Adrenal gland (tissue), 19 donors: ENCODE measurements at places on chromosomes 6 and 20.

DNA sequence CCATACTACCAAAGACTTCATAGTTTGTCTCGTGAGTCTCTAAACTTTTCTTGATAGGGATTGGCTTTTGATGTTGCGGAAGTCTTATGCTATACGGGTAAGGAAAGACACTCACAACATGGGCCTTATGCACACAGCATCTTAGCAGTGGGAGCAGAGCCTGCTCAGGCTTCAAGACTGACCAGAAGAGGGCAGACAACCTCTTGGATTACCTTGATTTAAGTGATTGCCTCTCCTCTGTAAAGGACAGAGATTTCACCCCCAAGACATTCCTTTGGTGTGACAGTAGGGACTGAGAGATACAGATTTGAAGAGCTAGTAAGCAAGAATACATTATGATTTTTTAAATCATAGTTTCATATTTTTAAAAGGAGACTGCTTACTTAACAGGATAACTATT is 71.0 kb upstream of the SAMD3 start:
- H3K4me3 ChIP-seq: no peak overlapping the region
- peak; percentile 30 for DNase-seq
- no peaks in the 10 kb centered on the region for H3K4me1 ChIP-seq
- no peak overlapping the region for H3K27ac ChIP-seq
- no peaks in the 10 kb centered on the region for H3K27me3 ChIP-seq
- H3K36me3 ChIP-seq: no peaks in the 10 kb centered on the region

DNA sequence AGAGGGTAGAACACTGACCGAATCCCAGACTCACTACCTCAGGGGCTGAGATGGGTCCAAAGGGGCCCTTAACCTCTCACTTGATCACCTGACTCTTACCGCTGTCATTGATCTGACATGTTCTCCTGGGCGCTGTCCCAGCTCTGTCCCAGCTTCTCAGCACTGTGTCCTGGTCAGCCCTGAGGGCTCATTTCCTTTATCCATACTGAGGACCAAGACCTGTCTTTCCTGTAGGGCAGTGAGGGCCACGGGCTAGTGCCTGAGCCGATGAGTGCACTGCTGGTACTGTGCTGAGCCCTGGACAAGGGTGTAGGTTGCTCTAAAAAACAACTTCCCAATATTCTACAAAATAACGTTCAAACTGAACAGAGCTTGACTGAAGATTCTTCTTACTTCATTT is 131.5 kb downstream of the MTHFD1L start:
- no peak for DNase-seq
- no peaks in the 10 kb centered on the region for H3K27me3 ChIP-seq
- H3K36me3 ChIP-seq: no peaks in the 10 kb centered on the region
- peaks cover 4% of the 10 kb centered on the region for H3K4me1 ChIP-seq
- H3K4me3 ChIP-seq: no peak overlapping the region
- no peak overlapping the region for H3K27ac ChIP-seq

DNA sequence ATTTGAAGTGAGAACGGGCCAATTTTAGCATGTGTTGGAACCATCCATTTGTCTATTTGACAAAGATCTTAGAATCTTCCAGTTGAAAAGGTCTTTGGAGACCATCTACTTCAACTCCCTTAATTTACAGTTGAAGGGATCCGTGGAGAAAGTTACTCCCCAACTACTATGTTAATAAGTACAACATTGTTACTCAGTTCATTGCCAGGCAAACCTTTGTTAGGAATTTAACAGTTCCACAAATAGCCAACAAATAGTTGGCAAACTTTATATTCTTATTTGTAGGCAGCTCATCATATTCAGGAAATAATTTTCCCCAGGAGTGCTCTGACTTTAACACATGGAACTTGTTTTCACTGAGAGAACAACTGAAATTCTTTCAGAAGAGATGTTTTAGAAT is 81.0 kb upstream of the FLRT3 start:
- H3K36me3 ChIP-seq: no peaks in the 10 kb centered on the region
- H3K27ac ChIP-seq: no peak overlapping the region
- DNase-seq: no peak
- no peaks in the 10 kb centered on the region for H3K4me1 ChIP-seq
- H3K4me3 ChIP-seq: no peak overlapping the region

DNA sequence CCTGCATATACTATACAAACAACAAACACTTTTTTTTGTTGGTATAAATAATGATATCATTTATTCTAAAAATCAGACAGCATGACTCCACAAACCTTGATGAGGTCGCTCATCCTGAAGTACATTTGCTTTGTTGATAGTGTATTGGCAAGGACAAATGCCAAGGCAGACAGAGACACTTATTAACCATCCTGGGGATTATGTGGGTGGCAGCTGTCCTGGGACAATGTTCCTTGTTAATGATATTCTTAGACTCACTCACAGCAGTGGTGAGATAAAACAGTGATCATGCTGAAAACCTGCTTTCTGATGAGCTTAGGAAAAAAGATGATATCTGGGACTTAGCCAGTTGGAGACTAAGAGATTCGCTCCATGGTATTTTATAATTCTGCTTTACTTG is 85.4 kb upstream of the OGFRL1 start:
- no peaks in the 10 kb centered on the region for H3K27me3 ChIP-seq
- DNase-seq: no peak
- H3K4me1 ChIP-seq: no peaks in the 10 kb centered on the region
- no peak overlapping the region for H3K27ac ChIP-seq

DNA sequence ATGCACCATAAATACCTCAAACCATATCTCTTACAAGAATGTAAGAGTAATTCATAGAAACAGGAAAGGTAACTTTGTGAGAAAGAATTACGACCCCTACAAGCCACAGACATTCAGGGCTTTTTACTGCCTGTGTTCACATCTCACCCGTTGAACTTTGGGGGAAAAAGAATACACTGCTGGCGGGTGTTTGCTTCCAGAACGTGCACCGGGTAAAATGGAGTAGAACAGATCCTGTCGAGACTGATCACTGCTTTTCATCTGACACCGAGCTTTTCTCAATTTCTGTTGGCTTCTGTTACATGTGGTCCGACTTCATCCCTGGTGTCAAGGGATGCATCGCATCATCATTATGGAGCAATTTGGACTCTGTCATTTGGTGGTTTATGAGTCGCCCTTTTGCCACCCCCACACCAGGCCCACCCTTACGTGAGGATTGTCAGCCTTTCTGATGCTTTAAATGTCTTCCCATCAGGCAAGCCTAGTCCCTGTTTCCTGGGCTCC is 219.2 kb upstream of the ZFP64 start:
- H3K4me3 ChIP-seq: no peak overlapping the region
- no peak overlapping the region for H3K27ac ChIP-seq
- no peaks in the 10 kb centered on the region for H3K36me3 ChIP-seq
- H3K27me3 ChIP-seq: no peaks in the 10 kb centered on the region

GRCh38 chr6:114247101-114247500 is 95.7 kb downstream of the HS3ST5 start:
- H3K27ac ChIP-seq: no peak overlapping the region
- H3K4me1 ChIP-seq: no peaks in the 10 kb centered on the region
- no peaks in the 10 kb centered on the region for H3K27me3 ChIP-seq
- no peak overlapping the region for H3K4me3 ChIP-seq
- no peak for DNase-seq

DNA sequence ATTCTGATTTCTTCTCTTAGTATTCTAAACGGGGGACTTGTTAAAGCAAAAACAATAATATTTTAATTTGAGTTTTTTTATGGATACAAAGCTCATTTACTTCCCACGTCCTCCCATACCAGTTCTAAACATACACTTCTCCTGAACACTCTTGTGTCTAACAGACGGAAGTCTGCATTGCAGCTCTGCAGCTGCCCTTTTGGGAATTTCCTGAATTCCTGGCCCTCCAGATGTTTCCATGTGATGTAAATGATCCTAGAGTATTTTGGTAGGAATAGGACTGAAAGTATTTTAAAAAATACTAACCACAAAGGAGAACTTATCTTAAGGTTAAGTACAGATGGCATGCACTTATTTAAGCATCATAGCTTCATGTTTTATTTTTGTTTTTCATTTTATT is 886.7 kb downstream of the TBC1D32 start:
- no peaks in the 10 kb centered on the region for H3K36me3 ChIP-seq
- H3K4me3 ChIP-seq: no peak overlapping the region
- no peak overlapping the region for H3K27ac ChIP-seq

DNA sequence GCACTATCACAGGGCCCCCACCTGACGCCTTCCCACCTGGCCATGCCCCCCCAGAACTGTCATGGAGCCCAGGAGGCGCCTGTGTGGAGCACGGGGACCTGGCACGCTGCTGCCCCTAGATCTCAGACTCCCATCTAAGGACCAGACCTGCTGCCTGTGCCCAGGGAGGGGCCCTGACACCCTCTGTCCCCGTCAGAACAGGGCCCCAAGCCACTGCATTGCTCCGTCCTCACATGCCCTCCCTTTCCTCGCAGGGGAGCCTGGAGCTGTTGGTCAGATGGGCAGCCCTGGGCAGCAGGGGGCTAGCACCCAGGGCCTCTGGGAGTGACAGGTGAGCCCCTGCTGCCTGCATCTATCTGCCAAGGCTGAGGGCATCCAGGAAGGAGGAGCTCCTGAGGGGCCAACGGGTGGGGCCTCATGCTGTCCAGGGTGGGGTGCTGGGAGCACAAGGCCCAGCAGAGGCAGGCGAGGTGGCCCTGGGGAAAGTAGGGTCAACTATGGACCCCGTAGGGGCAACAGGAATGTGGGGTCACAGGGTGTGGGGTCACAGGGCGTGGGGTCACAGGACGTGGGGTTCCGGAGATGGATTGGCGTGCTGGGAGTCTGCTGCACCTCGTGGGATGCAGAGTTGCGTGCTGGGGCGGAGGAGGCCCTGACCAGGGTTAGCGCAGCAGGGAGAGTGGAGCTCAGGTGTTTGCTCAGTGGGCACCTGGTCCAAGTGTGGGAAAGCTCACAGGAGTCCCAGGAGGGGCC is 31.6 kb downstream of the CHRNA4 start:
- H3K36me3 ChIP-seq: no peaks in the 10 kb centered on the region
- H3K4me3 ChIP-seq: no peak overlapping the region
- no peak overlapping the region for H3K27ac ChIP-seq
- H3K27me3 ChIP-seq: peaks cover 3% of the 10 kb centered on the region
- no peaks in the 10 kb centered on the region for H3K4me1 ChIP-seq
